H9 (cell line): ENCODE measurements at places on chromosomes 3 and 15.

DNA sequence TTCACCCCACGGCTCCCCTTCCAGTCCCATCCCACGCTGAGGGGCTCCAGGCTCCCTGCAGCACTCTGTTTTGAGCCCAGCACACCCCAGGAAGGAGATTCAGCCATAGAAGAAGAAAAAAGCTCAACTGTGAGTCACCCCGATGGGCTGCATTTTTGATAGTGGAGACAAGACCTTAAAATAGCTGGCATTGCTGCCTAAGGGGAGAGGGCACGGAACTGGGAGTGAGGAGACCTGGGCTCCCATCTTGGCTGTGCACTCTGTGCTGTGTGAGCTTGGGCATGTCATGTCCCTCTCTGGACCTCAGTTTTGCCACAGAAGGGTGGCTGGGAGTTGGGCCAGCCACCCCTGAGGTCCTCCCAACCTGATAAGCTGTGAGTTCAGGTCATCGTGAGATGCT is 57.2 kb upstream of the SMAD6 start:
- DNase-seq: no peak
- no peaks in the 10 kb centered on the region for H3K4me1 ChIP-seq
- H3K4me3 ChIP-seq: no peak overlapping the region
- no peaks in the 10 kb centered on the region for H3K36me3 ChIP-seq

- H3K27me3 ChIP-seq: no peaks in the 10 kb centered on the region
- no peak overlapping the region for H3K4me3 ChIP-seq
- H3K4me1 ChIP-seq: no peaks in the 10 kb centered on the region; the same call in 1 of the 2 replicates
- no peaks in the 10 kb centered on the region for H3K36me3 ChIP-seq
- no peak for DNase-seq
These were observed 147.3 kb upstream of the SEMA6D start for GRCh38 chr15:47570044-47570443.

DNA sequence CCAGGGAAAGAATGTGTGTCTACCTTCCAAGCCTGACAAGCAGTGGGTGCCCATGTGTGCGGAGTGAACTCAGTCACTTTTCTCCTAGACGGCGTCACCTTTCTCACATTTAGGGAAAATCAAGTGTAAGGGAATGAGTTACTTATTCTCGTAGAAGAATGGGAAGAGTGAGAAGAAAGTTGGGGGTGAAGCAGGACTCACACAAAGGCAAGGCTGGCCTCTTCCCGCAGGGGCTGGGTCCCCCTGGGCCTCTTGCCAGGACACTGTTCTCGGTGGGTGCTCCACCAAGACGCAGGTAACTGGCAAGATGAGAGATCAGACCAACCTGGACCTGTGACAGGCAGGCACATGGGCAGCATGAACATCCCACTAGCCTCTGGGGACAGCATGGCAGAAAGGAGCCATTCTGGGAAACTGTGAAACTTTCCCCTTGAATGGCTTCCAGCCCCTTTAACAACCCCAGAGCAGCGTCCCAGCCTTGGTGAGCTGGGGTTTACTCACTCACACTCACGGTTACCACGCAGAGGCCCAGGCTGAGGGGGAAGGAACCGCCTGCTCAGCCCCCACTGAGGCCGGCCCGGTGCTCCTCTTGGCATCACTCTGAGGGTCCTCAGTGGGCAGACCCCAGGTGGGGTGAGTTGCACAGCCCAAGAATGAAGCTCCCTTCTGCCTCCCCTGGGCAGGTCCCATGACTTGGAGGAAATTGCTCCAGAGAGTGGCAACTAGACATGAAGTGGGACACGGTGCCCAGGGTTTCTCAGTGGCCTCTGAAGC is 15.0 kb upstream of the SRP14 start:
- no peak overlapping the region for H3K4me3 ChIP-seq
- no peaks in the 10 kb centered on the region; the same call in 1 of the 2 replicates for H3K36me3 ChIP-seq
- DNase-seq: peak; percentile 23
- no peaks in the 10 kb centered on the region for H3K27me3 ChIP-seq

GRCh38 chr15:89377024-89377841 is 42.6 kb upstream of the POLG start:
- no peaks in the 10 kb centered on the region for H3K36me3 ChIP-seq
- H3K4me1 ChIP-seq: no peaks in the 10 kb centered on the region; the same call in 1 of the 2 replicates
- peak; percentile 42 for DNase-seq
- no peak overlapping the region for H3K4me3 ChIP-seq
- H3K27ac ChIP-seq: no peak overlapping the region

GRCh38 chr15:48596415-48596814 is 49.1 kb downstream of the FBN1 start:
- no peaks in the 10 kb centered on the region; the same call in 1 of the 2 replicates for H3K4me1 ChIP-seq
- DNase-seq: no peak
- H3K27me3 ChIP-seq: no peaks in the 10 kb centered on the region
- no peaks in the 10 kb centered on the region for H3K36me3 ChIP-seq

GRCh38 chr3:145286937-145287336 is 874.0 kb downstream of the PLOD2 start:
- no peak for DNase-seq
- no peaks in the 10 kb centered on the region for H3K4me1 ChIP-seq
- no peak overlapping the region for H3K27ac ChIP-seq

DNA sequence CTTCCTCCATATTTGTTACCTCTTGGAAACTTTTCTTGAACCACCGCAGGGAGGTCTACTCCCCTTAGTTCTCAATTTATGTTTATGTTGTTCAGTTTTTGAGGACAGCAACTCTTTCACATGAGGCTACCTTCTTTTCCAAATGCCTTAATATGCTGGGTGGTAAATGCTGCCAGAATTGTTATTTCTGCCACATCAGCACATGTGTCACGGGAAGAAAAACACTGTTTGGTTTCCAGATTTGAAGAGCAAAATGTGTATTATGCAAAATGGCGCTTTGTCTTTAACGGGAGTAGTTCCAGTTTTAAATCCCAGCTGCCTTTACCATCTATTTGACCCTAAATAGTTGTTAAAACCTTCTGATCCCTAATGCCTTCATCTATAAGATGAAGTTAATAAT is 606.2 kb upstream of the TBL1XR1 start:
- H3K27me3 ChIP-seq: no peaks in the 10 kb centered on the region
- H3K4me3 ChIP-seq: no peak overlapping the region
- no peaks in the 10 kb centered on the region for H3K4me1 ChIP-seq
- H3K36me3 ChIP-seq: peaks cover 3% of the 10 kb centered on the region; the same call in 1 of the 2 replicates

- H3K36me3 ChIP-seq: peaks cover 8% of the 10 kb centered on the region; the same call in 2 of the 3 replicates
- H3K4me3 ChIP-seq: no peak overlapping the region
- no peak for DNase-seq
- no peak overlapping the region for H3K27ac ChIP-seq
These were observed 979.1 kb downstream of the MCTP2 start for GRCh38 chr15:95210436-95210981.

- H3K4me1 ChIP-seq: peaks cover 5% of the 10 kb centered on the region; the same call in 1 of the 2 replicates
- no peak overlapping the region for H3K27ac ChIP-seq
- H3K36me3 ChIP-seq: no peaks in the 10 kb centered on the region
- no peaks in the 10 kb centered on the region for H3K27me3 ChIP-seq
- DNase-seq: no peak
These were observed 30.0 kb downstream of the STARD5 start for GRCh38 chr15:81293728-81294515.

DNA sequence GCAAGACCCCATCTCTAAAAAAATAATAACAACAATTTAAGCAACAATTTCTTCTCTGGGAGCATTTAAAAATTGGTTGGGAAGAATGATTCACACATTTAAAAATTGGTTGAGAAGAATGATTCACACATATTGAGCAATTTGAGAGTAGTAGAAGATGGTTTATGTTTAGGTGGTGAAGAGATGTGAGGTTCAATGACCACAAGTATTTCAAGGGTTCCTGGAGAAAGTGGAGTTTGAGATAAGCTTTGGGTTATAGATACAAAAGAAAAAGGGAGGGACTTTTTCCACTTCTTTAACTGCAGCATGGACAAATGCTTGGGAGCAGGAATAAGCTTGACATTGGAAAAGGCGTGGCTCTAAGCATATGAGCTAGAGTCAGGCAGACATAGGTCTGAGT is 145.7 kb upstream of the NPHP3 start:
- no peak overlapping the region for H3K27ac ChIP-seq
- no peak for DNase-seq
- no peaks in the 10 kb centered on the region for H3K27me3 ChIP-seq
- no peak overlapping the region for H3K4me3 ChIP-seq
- H3K4me1 ChIP-seq: no peaks in the 10 kb centered on the region
- no peaks in the 10 kb centered on the region for H3K36me3 ChIP-seq

GRCh38 chr15:55195996-55196395 is 745 bp downstream of the RSL24D1 start:
- no peak for DNase-seq
- H3K27me3 ChIP-seq: no peaks in the 10 kb centered on the region
- peaks cover 10% of the 10 kb centered on the region; the same call in 2 of the 3 replicates for H3K36me3 ChIP-seq
- H3K4me3 ChIP-seq: no peak overlapping the region

DNA sequence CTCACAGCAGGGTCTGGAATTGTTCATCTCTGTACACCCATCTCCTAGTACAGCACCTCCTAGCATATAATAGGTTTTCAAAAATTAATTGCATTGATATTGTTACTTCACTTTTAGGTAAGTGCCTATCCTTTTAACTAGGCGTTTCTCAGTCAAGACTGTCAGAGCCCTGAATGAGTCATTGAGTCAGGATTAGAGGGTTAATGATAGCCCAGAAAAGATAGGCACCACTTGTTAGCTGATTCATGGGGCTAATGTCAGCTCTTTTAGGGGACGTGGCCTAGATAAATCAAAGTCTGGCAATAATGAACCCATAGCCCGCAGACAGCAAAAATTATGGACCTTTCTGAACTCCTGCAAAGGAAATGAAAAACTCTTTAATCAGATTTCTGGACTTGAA is 42.9 kb downstream of the TIMP4 start:
- no peak overlapping the region for H3K27ac ChIP-seq
- H3K4me3 ChIP-seq: no peak overlapping the region
- H3K27me3 ChIP-seq: no peaks in the 10 kb centered on the region
- no peaks in the 10 kb centered on the region for H3K4me1 ChIP-seq
- no peak for DNase-seq

DNA sequence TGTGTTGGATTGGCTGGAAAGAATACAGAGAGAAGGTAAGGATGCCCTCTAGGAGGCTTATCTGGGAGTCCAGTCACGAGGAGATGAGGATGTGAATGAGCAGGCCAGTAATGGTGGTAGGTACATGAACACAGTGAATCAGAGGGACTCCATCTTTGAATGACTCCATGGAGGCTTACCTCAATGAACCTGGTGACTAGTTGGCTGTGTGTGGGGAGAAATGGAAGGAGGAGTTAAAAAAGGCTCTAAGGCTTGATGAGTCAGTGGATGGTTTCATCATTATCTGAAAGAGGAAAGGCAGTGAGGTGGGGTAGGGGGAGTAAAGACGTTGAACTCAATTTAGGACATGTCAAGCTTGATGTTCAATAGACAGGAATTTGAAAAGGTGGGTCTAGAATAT is 61.1 kb downstream of the KCNAB1 start:
- no peak overlapping the region for H3K27ac ChIP-seq
- no peaks in the 10 kb centered on the region for H3K27me3 ChIP-seq
- no peaks in the 10 kb centered on the region for H3K4me1 ChIP-seq

GRCh38 chr3:23308986-23309625 is 106.0 kb downstream of the UBE2E2 start:
- no peak overlapping the region for H3K27ac ChIP-seq
- no peaks in the 10 kb centered on the region for H3K4me1 ChIP-seq
- no peak overlapping the region for H3K4me3 ChIP-seq
- no peak for DNase-seq
